GDM1 (cell line): ENCODE measurements at places on chromosomes 11 and 22.
A peak's percentile ranks its signal among the peaks of the same experiment; 100 is the strongest.

GRCh38 chr11:62147545-62147944 is 23.7 kb downstream of the INCENP start:
- no peak for DNase-seq

DNA sequence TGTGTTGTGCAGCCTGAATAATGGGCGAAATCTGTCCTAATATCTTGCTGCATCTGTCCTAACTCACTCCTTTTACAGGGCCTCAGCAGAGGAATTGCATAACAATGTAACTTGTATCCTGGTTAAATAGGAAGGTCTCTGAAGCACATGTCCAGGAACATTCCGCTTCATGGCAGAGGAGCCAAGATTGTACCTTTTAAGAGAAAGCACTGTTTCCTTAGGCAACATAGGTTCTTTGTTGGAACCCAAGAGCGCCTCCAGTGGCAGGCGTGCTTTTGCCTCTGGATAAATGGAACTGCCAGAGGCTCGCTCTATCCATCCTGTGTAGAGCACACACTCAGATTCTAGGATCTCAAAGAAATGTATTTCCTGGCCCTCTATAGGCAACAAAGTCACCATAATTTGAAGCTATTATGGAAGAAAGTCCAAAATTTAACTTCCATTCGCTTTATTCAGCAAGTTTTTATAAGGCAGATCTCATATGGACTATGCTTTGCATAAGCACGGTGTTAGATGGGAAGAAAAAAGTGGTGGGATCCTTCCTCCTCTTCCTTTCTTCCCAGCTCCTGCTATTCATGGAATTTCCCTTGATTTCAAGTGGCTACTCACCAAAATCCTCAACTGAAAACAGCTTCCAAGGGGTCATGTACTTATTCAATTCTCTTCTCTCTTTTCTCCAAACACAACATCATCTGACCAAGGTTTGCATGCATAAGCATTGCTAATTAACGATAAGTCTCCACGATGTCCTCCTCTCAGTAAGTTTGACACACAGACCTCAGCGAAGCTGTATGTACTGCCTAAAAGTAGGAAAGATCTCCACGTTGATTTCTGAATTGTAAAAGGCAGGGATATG is at the start of gene BLID:
TSS of gene BLID (minus strand) at position 692 of the 856 bp plus-strand sequence. CDS start at position 399, 293 bp downstream.
- no peak for DNase-seq

DNA sequence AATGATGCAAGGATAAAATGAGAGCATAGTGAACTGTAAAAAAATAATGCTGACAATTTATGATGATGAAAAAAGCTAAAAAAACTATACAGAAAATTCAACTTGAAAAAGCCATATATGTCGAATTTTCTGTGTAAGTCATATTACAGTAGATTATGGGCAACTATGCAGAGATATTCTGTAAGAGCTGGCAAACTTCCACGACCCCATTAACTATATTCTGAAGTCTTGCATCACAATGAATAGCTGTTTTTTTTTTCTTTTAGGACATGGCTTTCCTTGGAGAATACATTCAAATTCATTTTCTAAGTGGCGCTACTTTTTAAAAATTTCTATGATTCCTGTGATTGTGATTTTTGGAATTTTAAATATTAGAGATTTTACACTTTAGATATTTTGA is 18.4 kb downstream of the PSMD13 start:
- DNase-seq: no peak

DNA sequence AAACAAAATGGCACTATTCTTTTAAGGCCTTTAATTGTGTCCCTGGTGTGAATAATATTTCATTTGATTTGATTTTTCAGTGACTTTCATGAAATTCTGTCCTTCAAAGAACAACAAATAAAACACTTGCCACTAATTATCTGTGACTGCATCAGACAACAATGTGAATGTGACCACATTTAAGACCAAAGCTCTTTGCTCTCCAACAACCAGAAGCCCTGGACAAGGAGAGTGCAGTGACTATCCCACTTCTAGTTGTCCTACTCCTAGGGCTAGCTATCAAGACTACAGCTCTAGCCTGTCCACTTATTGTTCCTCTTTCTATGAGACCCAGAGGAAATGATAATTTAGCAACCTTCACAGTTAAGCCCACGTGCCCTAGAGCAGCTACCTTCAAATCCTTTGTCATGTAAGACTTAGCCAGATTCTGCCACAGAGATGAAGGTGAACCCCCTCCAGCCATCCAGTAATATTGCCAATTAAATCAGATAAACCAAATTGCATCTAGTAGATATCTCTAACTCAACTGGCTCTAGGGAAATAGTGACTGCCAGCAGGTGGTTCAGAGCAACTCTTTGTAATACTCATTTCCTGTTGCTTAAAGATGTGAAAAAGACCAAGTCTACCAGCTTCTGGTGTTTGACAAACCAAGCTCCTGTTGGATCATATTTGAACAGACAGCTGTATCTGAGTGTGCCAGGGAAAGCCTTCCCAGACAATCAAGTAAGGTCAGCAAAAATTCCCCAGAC is 142.6 kb upstream of the BLID start:
- DNase-seq: no peak

GRCh38 chr11:2933375-2934020 is 4.3 kb upstream of the PHLDA2 start:
- DNase-seq: peak; percentile 67

DNA sequence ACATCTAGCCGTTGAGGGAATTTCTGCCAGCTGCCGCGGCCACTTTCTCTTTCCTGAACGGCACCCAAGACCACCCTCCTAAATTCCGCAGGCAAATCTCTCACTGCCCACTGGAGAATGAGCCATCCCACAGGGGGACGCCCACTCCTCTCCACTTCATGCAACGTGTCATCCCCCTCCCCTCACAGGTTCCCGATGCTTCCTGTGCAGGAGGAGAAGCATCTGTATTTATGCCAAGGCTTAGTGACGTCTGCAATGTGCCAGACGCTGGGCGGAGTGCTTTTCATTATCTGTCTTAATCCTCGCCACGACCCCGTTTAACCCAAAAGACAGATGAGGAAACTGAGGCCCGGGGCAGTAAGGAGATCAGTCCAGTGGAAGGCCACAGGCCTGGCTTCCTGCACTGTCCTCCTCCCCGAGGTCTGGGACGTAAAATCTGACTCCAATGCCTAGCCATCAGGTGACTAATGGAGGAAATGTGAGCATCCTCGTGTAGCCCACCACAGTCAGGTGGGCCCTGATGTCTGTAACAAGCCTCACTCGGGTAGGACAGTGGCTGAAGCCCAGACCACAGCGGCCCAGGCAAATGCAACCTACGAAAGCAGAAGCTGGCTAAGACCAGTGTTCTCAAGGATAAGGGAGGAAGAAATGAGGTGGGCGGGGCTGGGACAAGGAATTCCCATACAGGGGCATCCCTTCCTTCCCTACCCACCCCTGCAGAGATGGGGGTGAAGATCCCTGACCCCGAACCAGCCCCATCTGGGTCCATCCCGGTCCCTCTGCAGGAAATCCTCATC is 23.1 kb downstream of the MN1 start:
- DNase-seq: no peak
